ENCODE measurements at places on chromosomes 12 and 14.

DNA sequence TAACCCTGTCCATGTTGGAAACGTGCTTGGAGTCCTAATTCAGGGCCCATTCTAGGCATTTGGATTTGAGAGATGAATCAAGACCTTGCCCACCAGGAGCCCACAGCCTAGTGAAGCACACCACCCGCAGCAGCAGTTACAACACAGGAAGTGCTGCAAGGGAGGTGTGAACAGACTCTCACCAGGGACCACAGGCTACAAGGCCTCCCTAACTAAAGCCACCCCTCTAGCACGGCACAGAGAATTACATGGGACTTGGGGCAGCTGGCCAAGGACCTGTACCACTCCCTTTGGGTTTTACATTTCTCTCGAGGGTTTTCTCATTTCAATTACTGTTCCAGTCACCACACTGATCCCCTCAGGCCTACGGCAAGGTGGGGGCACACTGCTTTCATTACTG is 49.5 kb upstream of the FOXN3 start:
- no peak for DNase-seq

DNA sequence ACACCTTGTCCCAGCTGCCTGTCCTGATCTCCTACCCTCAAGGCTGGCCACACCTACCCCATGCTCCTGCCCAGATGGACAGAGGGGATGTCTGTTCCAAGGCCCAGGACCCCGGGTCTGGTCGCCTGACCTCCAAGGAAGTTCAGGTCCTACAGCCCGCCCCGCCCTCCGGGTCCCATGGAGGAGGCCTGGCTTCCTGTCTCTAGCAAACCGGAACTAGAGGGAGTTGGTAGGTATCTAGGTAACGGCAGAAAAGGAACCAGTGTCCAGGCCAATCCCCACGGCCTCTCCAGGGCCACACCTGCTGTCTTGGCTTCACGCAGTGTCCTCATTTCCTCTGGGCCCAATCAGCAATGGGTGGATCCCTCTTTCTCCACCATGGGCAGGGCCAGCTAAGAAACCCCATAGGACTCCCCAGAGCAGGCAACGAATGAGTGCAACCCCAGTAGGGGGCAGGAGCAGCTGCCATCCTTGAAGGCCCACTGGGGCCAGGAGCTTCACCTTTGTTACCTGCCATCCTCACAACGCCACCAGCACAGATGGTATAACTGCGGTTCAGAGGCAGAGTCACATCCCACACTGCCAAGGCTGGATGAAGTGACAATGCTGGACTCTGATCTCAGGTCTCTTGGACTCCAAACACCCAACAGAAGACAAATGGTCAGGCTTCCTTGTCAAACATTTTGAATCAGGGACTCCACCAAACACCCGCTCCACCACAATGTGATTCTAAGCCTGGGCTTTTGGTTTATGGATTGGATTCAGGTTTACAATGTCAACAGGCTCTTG is 25.1 kb upstream of the RPLP0 start:
- DNase-seq, result no peak

GRCh38 chr12:52870361-52871290 is 21.8 kb upstream of the KRT78 start:
- DNase-seq, result no peak

DNA sequence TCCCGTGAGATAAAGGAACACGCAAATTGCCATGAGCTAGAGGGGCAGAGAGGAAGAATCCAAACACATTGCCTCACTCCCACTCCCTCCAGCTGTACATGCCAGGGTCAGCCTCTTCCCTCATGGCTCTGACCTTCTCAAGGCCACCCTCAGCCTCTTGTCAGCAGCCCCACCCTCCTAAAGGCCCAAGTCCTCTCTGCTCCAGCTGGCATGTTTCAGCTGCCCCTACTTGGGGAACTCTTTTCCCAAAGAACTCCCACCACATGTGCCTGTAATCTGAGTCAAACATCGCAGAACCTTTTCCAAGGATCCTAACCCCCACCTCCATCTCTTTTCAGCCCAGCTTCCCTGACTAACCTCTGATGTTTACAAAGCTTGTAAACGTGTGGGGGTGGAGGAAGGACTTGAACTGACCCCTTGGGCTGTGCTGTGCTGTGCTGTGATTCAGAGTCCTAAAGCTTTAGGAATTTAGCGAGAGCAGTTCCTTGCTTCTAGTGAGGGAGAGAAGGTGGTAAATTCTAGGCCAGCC is 7.3 kb upstream of the CACNB3 start:
- DNase-seq, result no peak

- no peak for DNase-seq
Measured at GRCh38 chr12:87365423-87365822, 663.8 kb downstream of the C12orf50 start.

DNA sequence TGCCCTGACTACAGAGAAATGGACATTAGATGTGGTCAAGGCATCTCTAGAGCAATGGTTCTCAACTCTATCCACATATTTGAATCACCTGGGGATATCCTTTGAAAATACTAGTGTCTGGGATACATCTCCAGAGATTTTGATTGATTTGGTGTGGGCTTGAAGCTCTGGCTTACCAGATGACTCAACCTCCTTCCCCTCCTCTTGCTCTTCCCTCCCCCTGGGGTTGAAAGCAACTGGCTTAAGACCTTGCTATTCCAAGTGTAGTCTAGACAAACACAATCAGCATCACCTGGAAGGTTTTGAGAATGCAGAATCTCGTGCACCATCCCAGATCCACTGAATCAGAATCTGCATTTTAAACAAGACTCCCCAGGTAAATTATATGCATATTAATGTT is 183.8 kb downstream of the DAD1 start:
- no peak for DNase-seq

Data from HCT116 (cell line).